ENCODE measurements at places on chromosomes 6 and 20.
A peak's percentile ranks its signal among the peaks of the same experiment; 100 is the strongest.

DNA sequence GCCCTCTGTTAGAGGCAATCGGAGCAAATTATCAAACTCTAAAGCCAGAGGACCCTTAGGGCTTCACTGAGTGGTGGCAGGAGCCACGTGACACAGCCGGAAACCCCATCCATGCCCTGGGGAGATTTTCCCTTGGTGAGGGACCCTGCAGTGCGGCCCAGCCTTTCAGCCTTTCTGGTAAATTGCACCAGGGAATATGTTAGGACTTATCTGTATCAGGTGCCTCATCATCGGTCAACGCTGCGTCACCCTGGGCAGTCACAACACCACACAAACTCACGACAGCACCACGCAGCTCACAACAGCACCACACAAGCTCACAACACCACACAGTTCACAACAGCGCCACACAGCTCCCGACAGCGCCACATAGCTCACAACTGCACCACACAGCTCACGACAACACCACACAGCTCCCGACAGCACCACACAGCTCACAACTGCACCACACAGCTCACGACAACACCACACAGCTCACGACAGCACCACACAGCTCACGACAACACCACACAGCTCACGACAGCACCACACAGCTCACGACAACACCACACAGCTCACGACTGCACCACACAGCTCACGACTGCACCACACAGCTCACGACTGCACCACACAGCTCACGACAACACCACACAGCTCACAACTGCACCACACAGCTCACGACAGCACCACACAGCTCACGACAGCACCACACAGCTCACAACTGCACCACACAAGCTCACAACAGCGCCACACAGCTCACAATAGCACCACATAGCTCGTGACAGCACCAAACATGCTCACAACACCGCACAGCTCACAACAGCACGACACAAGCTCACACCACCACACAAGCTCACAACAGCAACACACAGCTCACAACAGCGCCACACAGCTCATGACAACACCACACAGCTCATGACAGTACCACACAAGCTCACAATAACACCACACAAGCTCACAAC lies 199.0 kb downstream of the DLL1 start:
- DNase-seq: no peak

GRCh38 chr6:2960935-2961334 lies 10.4 kb downstream of the SERPINB6 start:
- DNase-seq: no peak

DNA sequence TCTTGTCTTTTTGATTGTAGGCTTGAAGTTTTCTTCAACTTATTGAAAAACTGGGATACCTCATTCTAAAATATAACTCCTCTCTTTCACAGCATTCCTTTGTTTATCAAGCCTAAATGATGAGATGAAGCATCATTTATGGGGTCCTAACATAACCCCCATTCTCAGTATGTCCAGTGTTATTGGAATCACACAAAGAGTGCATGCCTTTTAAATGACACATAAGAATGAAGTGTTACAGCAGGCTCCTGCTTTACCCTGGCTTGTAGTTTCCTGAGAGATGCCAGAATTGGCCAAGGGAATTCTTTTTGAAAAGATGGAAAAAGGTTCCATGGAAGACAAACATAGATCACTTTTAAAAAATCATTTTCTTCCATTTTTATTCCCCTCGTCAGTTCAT lies 502.4 kb downstream of the BCKDHB start:
- DNase-seq: no peak

DNA sequence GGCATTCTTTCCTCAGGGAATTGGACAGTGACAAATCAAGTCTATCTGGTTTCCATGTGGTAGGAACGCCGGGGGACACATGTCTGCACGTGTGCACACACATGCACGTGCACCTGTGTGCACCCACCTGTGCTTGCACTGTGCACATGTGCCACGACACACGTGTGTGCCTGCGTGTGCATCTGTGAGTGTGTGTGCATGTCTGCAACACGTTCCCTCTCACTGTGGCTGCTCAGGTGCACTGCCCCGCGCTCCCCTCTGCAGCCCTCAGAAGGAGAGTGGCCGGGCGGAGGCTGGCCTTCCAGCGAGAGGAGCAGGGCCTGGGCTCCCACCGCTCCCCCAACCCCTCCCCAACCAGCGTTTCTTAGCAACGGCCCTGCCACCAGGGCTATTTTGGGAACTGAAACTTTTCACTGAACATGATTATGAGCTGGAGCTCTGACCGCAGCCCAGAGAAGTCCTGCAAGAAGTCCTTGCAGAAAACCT lies 147.8 kb downstream of the PHACTR3 start:
- DNase-seq: no peak

DNA sequence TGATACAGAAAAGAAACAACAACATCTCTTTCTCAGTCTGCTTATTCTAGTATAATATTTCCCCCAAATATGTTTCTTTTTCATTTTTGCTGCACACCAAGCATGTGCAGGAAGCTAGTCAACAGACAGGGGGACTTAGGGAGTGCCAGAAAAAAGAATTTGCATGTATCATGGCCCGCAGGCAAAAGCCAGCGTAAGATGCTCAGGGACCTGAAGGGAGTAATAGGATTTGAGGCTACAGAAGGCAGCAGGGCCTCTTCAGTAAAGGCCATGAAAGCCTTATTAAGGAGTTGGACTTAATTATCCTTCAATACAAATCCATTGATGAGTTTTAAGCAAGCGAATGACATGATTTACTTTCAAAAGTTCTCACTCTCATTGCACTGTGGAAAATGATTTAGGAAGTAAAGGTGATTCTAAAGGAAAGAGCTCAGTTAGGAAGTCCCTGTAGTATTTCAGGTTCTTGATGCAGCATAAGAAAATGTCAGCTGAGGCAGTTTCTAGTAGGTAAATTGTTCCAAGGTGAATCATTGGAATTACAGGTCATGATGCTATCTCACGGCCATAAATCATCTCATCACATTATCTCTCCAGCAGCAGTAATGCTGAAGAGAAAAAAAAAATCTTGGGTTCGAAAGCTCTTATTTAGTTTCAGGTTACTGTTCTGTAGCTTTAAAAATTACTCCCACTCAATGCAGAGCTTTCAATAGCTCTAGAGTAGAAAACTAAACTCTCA lies 94.8 kb downstream of the PTCHD4 start:
- no peak for DNase-seq

GRCh38 chr6:168533414-168533813 lies 92.4 kb downstream of the SMOC2 start:
- DNase-seq: no peak

DNA sequence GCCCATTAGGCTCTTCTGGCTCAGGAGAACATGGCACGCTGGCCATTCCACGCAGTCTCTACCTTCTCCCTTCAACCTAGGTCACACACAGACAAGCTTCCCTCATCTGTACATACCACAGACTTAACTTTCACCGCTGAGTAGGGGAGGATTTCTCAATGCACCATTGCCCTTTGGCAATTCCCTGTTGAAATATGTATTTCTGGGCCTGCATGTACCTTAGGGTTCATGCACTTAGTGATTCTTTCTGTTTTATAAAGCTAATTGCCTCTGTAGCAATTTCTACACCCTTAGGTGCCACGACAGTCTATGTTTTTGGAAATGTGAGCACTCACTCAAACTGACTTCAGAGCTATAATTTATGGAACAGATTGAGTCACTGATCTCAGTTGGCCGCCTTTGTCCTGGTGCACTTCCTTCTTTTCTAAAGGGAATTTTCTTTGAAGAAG lies 253.8 kb upstream of the PRDM1 start:
- DNase-seq: no peak

GRCh38 chr20:12371990-12372389 lies 454.3 kb downstream of the BTBD3 start:
- DNase-seq: no peak

GRCh38 chr6:161080263-161080970 lies 88.8 kb downstream of the MAP3K4 start:
- DNase-seq: no peak

DNA sequence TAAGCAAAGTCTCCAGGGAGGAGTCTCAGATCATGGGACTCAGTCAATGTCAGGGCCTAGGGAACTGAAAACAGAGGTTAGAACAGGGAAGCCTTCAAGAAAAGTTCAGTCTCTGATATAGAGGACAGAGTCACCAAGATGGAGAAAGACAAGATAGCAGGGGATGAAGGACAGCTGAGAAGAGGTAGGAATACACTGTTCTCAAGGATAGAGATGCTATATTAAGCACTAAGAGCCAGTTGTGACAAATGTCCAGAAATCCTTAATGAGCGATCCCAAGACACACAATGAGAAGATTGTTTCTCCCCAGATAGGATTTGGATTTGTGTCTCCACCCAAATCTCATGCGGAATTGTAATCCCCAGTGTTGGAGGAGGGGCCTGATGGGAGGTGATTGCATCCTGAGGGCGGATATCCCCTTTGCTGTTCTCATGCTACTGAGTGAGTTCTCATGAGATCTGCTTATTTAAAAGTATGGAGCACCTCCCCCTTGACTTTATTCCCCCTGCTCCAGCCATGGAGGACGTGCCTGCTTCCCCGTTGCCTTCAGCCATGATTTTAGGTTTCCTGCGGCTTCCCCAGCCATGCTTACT lies 168.2 kb downstream of the AKAP7 start:
- DNase-seq: no peak

- no peak for DNase-seq
Observed at GRCh38 chr6:151499551-151499950, 5.7 kb downstream of the CCDC170 start.

- DNase-seq: no peak
Observed at GRCh38 chr20:64133951-64134407, 26.6 kb upstream of the NPBWR2 start.

DNA sequence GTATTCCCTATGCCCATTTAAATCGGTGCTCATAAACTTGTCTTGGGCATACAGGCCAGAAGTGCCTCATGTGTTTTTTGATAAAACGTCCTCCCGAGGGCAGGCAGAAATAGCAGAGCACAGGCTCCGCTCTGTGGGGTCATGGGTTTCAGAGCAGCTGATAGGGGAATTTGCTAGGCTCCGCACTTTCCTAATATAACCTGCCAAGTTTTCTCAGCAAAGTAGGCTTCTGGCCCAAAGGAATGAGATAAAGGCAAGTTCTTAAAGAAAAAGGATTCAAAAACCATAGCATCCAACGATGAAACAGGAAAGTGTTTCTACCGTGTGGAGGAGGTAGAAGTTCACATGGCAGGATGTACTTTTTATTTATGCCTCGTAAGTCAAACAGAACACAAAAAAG lies 69.8 kb upstream of the RALGAPA2 start:
- DNase-seq: no peak

DNA sequence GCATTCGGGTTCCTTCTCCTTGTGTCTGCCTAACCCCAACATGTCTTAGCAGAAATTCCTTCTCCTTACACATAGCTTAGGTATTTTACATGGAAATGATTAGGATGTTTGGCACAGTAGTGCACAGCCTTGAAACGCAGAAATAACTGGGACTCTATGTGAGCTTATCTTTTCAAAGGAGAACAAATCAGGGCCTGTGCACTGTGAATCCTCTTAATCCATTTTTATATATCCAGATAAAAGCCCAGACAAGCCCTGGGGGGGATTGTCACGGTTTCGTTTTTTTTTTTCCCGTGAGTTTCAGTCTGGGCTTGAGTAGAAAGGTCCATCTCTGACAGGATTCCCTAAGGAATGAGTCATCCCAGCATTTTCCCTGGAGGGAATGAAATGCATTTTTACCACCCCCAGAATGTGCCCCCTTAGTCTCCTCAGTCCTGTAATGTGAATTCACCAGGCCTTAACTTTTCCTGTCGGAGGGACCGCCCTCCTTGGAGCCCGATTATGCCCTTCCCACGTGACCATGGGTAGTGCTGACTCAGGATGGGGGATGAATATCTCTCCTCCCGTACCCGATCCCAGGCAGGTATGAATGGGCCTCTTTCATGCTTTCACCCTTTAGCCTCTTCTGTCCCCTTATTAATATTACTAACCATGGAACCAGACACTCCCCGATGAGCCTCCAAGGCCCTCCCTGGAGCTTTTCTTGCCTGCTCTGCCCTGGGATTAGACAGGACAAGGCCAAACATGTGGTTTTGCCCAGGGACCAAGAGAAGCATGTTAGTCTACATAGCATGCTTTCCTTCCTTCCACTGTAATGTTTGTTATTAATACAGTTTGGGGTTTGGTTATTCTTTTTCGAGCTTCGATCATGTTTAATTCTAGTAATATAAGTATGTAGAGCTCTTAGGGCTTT lies 23.9 kb upstream of the NAA20 start:
- DNase-seq: no peak

- DNase-seq: no peak
Observed at GRCh38 chr20:36824142-36824940, 50.8 kb upstream of the DSN1 start.

GRCh38 chr6:44679438-44680201 lies 292.1 kb downstream of the CDC5L start:
- DNase-seq: no peak

- no peak for DNase-seq
Observed at GRCh38 chr6:160431791-160432404, 83.7 kb downstream of the SLC22A3 start.

- peak; percentile 83 for DNase-seq
Observed at GRCh38 chr20:57709823-57710799, at the start of gene PMEPA1. TSS of gene PMEPA1 (minus strand) at chr20:57710015. CDS start at chr20:57709582, 433 bp downstream.

- no peak for DNase-seq
Observed at GRCh38 chr6:100665041-100665380, 200.3 kb upstream of the SIM1 start.

DNA sequence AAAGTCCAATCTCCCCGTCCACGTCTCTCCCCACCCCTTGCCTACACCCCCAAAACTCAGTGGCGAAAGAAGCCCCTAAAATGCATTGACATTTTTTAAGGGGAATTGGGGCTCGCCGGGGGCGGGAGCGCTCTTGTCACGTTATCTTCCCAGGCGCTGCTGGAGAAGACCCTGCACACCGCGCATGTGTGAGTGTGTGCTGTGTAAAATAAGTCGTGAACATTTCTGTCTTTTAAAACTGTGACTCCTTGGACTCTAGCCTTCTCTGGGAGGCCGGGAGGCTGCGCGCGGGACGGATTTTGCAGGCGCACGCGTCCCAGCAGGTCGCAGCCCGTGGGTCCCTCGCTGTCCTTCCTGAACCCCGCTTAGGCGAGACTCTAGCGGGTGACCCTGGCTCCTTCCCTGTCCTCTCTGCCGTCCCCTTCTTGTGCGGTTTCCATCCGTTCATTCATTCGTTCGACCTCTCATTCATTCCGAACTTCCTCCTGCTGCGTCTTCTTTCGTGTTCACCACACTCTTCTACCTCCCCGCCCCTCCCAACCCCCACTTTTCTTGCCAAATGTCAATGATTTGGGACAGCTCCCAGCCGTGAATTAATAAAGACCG lies 2.2 kb downstream of the NRN1 start:
- DNase-seq: no peak

DNA sequence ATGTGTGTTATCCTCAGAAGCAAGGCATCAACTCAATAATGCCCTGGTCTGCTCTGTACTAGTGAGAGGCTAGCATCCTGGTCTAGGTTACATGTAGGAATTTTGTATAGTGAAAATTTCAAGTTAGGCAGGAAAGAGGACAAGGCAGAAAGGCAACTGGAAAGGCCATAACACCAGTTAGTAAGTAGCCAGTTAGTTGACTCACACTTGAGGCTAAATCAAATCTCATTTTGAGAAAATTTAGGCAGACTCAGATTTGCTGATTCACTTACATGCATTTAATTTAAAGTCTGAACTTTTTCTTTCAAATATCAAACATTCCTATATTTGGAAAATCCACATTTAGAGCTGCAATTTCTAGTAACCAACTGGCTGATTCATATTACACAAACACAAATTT lies 184.5 kb upstream of the TCF21 start:
- no peak for DNase-seq

- DNase-seq: no peak
Observed at GRCh38 chr20:20364593-20365479, 3.1 kb upstream of the INSM1 start.

- no peak for DNase-seq
Observed at GRCh38 chr6:87575423-87575822, 14.4 kb downstream of the RARS2 start.

- no peak for DNase-seq
Observed at GRCh38 chr20:52086878-52087277, 104.7 kb downstream of the ZFP64 start.
